ENCODE measurements at places on chromosomes 7 and 10.
A peak's percentile ranks its signal among the peaks of the same experiment; 100 is the strongest.

- no peak for DNase-seq
Observed at GRCh38 chr10:16852624-16853023, 35.4 kb upstream of the RSU1 start.

GRCh38 chr10:76961841-76962240, 675.8 kb downstream of the KCNMA1 start:
- no peak for DNase-seq

DNA sequence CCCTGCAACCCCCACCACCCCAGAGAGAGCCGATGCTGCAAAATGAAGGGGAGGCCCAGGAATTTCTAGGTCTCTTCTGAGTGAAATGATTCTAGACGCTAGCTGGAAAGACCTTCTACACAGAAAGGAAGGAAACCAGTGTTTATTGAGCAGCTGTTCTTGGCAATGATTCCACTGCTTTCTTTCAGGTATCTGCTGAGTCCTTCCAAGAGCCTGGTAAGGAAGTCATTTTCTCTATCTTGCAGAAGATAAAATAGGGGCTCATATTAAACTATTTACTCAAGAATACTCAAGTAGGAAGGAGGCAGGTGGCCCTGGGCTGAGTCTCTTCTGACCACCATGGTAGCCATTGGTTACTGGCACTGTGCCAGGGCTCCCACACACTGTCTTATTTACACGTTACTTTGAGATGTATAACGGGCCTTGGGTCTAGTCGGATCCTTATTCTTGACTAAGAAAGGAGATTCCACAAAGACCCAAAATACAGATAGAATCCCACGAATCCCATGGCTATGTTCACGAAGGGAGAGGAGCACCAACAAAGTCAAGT, 112.1 kb downstream of the GALNT11 start:
- DNase-seq = no peak

- no peak for DNase-seq
Observed at GRCh38 chr7:25802473-25802872, 349.5 kb upstream of the NFE2L3 start.

DNA sequence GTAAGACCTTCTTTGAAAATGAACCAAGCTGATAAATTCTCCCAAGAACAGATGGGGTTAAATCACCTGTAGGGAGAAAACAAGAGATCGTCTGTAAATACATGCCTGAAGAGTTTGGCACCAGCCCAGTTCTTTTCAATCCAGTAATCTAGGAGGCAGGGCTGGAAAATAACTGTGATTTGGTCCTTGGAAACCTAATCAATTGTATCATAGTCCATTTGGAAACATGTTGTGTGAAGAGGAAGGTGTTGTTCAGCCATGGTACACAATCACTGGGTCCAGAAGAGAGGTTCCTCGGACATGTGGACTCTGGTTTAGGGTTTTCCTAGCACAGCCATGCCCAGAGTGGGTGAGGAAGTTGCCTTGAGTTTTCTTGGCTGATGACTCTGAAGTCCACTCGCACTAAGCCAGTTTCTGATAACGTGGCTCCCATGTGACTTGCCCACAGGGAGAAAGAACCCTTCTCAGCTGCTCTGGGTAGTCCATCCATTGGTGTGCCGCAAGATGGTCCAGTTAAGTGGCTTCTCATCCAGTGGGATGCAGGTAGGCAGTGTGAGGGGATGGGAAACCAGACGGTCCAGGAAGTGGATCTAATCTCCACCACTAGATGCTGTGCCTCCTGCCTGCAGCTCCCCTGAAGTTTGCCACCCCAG, 5.1 kb downstream of the BLNK start:
- no peak for DNase-seq

- DNase-seq = peak; percentile 54
Observed at GRCh38 chr10:61897671-61898434, 3.6 kb upstream of the ARID5B start.

DNA sequence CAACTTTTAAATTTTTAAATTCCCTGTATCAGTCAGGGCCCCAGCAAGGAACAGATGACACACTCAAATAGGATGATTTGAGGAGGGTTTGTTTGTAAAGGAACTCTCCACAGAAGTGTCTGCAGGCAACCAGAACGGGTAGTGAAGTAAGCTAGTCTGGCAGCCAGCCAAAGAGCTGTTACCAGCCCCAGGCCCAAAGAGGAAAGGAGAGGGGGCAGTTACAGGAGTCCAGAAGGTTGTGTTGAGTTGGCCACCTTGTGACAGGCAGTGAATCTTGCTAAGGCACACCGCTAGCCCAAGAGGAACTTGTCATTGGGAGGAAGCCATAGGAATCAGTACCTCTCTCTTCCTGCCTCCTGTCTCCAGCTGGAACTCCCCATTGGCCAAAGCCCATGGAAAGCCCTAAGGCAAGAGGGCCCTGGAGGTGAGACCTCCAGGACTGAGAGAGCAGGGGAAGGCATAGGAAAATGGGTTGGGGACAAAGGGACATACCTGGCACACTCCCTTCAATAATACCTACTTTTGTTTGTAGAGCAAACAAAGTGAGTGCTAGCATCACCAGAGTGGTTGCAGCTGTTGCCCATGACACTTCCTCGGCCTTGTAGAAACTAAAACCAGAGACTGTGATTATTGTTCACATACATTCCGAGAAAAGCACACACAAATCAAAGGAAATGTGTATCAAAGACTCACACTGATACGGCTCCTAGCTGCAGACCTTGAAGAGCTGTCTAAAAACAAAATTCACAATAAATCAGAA, 25.4 kb upstream of the GATAD1 start:
- DNase-seq = no peak

DNA sequence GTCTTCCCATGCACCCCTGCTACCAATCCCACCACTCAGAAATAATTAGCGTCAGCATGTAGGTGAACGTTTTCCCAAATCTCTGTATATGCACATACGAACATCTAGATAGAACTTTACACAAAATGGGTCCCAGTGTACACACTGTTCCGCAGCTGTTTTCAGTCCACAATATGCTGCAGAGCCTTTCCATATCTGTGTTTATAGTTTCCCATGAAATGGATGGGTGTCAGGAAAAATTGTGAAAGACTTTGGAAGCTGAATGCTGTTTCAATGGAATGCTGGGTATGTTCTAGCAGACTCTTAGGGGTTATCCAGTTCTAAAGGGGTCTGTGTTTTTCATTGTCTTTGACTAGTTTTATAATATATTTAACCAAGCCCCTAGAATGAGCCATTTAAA, 13.8 kb downstream of the GRK5 start:
- DNase-seq = no peak

- DNase-seq = no peak
Observed at GRCh38 chr10:63683223-63683622, 162.0 kb downstream of the REEP3 start.

DNA sequence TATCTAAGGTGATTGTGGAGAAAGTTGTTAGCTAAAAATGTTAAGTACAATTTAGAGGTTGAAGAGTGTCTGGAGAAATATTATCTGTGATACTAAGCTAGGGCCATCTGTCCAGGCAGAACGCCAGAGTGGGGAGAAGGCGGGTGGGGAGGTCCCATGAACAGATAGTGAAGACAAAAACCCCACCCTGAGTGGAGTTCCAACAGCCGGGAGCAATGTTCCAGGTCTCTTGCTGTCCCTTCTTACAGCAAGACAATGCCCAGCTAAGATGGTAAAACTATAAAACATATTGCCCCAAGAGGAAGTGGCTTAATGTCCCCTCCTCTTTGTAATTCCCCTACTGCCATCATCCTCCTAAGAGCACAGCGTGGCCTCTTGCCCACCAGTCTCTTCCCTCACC, 10.4 kb upstream of the IL15RA start:
- peak; percentile 51 for DNase-seq

DNA sequence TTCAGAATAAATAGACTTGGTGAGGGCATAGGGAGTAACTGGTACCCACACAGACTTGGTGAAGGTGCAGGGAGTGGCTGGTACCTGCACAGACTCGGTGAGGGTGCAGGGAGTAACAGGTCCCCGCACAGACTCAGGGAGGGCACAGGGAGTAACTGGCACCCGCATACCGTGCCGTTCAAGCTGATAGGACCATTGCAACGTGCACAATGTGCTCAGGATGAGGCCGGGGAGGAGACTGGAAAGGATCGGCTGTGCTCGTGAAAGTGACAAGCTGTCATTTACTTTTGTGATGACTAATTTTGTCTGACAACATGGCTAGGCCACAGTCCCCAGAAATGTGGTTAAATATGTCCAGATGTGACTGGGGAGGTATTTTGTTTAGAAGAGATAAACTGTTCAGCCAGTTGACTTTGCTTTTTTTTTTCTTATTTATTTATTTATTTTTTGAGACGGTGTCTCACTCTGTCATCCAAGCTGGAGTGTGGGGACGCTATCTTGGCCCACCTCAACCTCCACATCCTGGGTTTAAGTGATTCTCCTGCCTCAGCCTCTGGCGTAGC, 76.2 kb upstream of the NMT2 start:
- no peak for DNase-seq

GRCh38 chr10:71009126-71009525, 120.8 kb upstream of the PCBD1 start:
- DNase-seq = no peak

DNA sequence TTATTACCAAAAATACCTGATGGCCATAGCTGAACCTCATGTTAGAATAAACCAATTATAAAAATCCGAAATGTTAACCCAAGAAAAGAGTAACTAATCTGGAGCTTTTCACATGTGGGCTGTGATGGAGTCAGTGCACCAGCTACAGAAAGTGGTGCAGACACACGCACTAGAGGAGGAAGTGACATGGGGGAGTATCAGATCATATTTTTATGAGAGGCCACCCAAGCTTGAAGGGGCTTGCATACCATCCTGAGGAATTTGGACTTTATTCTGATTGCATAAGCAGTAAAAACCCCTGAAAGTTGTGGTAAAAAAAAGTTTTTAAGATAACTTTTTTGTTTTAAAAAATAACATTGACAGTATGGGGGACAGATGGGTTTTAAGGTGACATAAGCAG, 1148.5 kb upstream of the CELF2 start:
- no peak for DNase-seq
